ENCODE measurements at places on chromosomes 13 and 19.

- DNase-seq: peak; percentile 44
Observed at GRCh38 chr19:5080030-5080654, 111.2 kb downstream of the KDM4B start.

DNA sequence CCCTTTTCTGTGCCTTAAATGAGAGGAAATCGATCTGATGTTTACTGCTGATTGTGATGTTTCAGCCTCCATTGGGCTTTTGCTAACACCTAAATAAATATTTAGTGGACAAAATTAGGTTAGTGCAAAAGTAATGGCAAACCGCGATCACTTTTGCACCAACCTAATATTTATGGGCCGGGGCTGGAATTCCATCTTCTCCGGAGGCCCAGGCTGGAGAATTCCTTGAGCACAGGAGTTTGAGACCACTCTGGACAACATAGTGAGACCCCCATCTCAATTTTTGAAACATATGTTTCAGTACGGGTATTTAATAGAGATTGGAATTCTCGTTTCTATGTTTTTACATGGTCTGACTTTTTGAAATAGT, 603 bp downstream of the ZNF880 start:
- no peak for DNase-seq

DNA sequence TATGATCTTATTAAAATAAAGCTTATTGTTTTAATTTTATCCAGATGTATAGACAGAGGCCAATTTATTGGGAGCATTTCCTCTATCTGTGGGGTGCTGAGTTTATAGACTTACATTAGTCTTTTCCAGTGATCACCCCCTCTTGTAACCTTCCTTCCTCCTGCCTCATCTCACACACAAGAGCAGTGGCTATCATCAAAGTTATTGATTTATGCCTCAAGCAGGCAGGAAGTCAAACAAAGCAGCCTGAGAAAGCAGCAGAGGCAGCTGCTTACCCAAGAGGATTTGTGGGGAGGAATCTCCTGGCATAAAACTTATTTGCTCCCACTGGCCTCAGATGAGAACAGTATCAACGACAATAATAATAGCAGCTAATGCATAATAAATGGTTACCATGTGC, 26.3 kb upstream of the DCLK1 start:
- DNase-seq: no peak

DNA sequence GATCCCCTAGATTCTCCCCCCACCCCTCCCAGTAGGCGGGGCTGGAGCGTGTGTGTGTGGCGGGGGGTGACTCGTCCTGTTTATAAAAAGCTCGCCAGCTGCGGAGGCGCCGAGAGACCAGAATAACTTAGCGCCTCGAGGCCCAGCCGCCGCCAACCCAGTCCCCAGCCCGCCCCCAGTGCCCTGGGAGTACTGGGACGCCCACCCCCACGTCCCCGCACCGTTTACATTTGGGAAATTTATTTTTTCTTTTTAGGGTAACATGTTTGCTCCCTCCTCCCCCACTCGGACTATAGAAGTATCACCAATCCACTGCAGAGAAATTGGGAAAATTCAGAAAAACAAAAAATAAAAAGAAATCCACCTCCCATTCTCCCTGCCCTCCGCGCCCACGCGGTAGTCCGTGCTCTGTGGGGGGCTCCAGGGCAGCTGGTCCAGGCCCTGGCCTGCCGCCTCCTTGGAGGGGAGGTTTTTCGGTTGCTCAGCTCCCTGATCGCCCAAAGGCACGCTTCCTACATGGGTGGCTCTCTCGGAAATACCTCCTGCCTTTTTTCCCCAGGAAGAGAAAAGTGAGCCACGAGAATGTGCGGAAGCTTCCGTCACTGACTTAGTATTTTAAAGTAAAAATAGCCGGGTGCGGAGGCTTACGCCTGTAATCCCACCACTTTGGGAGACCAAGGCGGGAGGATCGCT, 1.5 kb upstream of the RAB3A start:
- peak; percentile 63 for DNase-seq

DNA sequence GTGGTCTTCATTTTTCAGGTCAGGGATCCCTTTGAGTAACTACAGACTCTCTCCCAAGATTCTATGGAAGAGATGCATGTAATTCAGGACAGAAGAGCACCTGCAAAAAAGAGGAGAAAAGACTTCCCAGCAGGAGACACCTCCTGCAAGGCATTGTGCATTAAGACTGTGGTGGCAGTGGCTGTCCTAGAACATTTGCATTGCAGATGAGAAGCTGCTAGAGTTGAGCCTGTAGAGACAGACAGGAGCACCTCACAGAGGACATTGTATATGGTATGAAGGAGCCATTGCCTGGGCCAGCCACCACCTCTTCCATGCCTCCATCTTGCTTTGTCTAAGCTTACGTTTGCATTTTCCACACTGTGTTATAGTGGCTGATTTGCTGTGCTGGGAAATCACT, 11.2 kb upstream of the MYO16 start:
- no peak for DNase-seq

GRCh38 chr19:46786236-46787039, 2.0 kb downstream of the SLC1A5 start:
- DNase-seq: peak; percentile 41

- DNase-seq: no peak
Observed at GRCh38 chr13:97411984-97412383, 22.0 kb upstream of the RAP2A start.

DNA sequence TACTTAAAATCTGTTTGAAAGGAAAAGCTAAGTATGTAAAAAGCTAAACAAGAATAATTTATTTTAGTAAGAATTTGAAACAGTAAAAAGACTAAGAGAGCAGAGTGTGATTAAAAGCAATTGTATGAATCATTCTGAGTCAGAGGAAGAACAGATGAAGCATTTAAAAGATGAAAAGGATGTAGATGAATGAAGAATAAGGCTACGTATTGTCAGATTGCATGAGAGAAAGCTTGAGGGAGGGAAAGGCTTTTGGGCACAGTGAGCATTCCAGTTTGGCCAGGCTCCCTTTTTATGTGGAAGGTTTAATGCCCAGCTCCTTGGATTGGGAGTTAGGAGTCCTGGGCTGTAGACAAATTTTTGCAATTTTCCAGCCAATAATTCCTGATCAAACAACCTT, 117.7 kb downstream of the FREM2 start:
- no peak for DNase-seq

GRCh38 chr13:19172007-19172646, 9.5 kb downstream of the TUBA3C start:
- DNase-seq: no peak

DNA sequence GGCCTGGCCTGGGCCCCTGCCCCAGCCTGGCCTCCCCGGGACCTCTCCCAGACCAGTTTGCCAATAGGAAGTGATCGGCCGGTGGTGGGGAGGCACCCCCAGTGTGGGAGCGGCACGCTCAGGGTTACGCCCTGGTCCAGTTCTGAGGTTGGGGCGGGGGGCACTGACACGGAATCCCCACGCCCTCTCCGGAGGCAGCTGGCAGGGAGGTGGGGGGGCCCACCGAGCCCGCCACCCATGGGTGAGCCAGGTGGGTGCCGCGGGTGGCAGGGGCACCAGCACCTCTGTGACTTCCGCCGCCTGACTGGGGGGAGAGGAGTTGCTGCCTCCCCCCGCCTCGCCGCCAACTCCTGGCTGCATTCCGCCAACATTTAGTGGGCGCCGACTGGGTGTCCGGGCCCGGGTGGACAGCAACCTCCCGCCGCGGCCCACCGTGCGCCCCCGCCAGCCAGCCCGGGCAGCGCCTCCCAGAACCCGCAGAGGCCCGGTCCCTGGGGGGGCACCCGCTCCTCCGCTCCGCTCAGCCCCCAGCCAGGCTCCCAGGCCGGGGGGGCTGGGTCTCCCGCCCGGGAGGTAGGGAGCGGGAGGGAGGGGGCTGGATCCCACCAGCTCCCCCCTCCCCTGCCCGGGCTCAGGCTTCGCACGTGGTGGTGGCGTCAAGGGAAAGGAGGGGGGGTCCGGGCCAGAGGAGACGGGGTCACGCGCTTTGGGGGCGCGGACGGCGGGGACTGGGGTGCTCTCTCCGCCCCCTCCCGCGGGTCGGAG, 2.0 kb downstream of the ZBTB7A start:
- DNase-seq: no peak

- no peak for DNase-seq
Observed at GRCh38 chr13:47250146-47250545, 353.3 kb upstream of the HTR2A start.

DNA sequence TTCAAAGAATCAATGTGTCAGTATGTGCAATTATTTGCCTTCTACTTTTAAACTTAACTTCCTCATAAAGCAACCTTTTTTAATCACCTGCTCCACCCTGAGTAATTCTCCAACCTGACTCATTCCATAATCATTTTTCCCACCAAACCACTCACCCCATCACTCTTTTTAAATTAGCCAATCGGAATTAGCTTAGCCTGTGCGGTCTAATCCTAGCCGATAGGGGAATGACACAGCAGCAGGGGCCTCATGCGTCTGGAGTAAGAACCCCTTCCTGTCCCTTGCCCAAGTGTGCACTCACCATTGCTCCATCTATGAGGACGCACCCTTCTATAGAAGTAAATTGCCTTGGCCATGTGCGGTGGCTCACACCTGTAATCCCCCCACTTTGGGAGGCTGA, 27.4 kb upstream of the ZNF83 start:
- no peak for DNase-seq

- DNase-seq: no peak
Observed at GRCh38 chr19:30063650-30064347, 121.8 kb downstream of the URI1 start.

- no peak for DNase-seq
Observed at GRCh38 chr13:52156724-52157261, 2.6 kb downstream of the NEK3 start.

- no peak for DNase-seq
Observed at GRCh38 chr13:101594936-101595335, 142.5 kb downstream of the ITGBL1 start.

GRCh38 chr13:34411894-34412293, 530.2 kb upstream of the NBEA start:
- no peak for DNase-seq

DNA sequence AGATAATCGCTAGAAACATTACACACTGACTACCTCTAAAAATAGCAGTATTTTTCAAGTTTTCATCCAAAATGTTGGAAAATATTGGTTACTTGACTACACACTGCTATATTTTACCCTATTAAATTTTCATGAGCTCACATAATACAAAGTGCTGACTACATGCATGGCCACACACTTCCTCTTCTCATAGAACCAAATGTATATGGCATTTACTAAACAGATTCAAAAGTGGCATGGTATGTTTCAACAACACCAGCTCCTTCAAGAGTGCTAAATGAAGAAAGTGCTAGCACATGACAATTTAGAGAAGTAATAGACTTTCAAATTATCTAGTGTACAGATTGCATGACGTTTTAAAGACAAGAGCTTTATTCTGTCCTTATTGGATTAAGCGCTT, 780.4 kb upstream of the SLITRK6 start:
- DNase-seq: no peak

DNA sequence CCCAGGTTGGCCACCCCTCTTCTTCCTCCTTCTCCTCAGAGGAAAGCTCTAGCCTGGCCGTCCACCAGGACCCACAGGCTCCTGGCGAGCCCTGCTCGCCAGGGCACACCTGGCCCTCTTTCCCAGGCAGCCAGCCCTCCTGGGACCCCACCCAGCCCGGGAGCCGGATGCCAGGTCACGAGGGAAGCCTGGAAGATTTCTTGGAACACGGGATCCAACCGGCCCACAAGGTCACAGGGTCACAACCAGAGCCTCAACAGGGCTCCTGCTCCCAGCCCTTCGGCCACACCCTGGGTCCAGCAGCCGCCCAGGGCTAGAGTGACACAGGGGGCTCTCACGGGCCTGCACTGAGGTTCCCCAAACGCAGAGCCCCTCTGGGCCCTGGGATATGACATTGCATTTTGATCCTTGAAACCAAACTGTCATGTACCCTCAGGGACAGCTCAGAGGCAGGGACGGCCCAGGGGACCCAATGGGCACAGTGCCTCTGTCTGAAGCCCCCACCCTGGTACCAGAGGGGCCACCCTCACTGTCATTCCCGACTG, 5.5 kb downstream of the MKNK2 start:
- DNase-seq: no peak

DNA sequence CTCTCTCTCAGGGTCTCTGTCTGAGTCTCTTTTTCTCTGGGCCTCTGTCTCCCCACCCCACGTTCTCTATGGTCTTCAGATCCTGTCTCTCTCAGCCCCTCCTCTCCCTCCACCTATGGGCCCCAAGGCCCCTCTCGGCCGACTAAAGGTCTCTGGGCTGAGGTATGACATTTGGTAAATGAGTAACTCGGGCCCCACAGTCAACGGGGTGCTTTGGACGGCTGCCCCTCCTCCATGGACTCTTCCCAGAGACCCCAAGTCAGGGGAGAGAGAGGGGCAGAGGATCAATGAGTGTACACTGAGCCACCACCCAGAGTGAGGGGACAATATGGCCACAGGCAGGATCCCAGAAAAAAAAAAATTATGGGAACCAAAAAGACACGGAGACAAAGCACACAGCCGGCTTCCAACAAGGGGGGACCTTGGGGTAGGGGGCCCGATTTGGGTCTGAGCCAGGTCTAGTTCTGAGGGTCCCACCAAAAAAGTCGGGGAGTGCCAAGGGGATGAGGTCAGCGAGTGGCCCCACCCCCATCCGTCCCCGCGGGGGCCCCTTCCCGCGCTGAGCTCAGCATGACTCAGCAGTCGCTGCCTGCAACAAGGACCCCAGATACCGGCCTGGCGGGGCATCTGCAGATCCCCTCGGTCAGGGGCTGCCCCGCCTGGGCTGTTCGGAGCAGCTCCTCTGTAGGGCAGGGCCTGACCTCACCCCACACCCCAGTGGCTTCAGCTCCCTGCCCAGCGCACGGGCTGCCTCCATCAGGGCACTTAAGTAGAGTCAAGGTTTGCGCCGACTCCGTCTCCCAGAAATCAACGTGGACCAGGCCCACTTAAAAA, 1.5 kb upstream of the FTL start:
- DNase-seq: no peak

DNA sequence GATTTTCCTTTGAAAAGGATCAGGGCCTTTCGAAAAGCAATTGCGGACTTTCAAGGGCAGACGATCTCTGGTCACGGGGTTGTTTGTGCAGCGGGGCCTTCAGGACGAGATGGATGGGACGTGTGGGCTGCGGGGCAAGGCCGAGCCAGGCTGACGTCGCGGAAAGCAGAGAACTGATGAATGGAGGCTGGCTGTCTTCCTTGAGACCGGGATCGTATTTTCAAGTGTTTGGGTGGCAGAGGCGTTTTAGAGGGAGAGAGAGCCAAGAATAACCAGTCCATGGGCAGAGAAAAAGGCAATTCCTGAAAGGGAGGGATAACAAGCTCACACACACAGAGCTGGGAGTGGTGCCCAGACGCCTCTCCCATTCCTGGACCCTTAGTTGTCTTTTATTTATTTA, 138.9 kb upstream of the USP29 start:
- no peak for DNase-seq

DNA sequence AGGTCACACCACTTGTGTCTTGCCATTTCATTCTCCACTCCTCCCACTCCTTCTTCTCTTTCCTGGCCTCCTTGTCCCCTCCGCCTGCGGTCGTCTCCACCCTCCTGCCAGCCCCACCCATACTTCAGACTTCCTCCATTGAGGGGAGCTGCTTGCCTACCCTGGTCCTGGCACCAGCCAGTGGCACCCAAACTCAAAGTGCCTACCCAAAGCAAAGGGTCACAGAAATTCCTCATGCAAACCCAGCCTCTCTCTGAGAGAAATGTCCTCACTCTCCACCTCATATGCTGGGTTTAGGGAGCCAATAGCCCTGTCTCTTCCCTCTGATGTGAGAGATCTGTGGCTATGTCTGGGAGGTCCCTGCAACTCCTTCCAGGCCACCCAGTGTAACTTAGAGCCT, 109.6 kb downstream of the TEX26 start:
- DNase-seq: no peak
